ENCODE measurements at places on chromosomes 3 and 15.

DNA sequence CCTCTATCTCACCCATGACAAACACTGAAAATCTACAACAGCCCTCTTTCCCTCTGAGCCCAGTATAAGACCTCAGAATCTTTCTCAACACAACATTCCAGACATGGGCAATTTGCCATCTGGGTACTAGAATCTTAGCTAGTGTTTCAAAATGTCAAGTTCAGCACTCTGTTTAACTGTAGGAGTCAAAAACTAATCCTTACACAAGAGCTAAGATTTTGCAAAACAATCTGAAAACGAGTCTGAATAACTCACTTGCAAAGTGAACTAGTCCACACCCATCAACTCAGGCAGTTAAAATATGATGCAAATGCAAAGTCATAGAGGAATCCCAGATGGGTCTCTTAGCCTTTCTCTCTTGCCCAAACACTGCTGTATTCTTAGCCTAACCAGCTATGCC is 67.8 kb downstream of the GPR176 start:
- DNase-seq: peak; percentile 80

DNA sequence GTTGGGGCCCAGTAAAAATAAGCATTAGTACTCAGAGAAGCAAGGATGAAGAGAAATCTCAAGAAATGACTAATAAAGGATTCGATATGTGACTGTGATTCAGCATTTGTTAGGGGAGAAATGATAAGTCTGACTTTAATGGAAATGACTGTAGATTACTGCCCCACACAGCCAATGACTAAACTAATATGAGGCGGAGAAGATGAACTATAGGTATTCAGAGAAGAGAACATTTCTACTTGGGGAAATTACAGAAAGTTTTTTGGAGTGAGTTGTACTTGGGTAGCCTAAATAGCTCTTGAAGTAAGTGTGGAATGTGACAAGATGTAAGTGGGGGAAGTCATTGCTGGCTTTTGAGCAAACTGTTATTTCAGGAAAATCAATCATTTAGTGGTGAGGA is 380.0 kb downstream of the PDCD6IP start:
- DNase-seq: peak; percentile 4

GRCh38 chr3:161550491-161551195 is 54.0 kb downstream of the OTOL1 start:
- DNase-seq: no peak

- DNase-seq: peak; percentile 33
These were observed 126.8 kb upstream of the GOLGA6L4 start for GRCh38 chr15:84108728-84109127.

DNA sequence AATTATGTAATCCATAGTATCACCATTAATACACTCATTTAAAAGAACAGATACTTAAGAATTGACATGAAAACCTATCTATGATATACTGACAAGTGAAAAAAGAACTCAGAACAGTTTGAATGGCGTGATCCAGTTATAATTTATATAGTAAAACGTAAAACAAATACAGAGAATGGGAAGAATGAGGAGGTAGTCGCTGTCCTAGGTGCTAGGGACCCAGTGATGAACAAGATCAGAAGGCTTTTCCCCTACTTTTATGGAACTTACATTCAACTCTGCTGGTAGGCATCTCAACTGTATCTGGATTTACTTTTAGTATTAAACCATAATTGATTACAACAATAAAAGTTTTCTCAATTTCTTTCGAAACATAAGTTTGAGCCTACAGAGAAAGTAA is 31.8 kb downstream of the GSK3B start:
- peak; percentile 5 for DNase-seq

DNA sequence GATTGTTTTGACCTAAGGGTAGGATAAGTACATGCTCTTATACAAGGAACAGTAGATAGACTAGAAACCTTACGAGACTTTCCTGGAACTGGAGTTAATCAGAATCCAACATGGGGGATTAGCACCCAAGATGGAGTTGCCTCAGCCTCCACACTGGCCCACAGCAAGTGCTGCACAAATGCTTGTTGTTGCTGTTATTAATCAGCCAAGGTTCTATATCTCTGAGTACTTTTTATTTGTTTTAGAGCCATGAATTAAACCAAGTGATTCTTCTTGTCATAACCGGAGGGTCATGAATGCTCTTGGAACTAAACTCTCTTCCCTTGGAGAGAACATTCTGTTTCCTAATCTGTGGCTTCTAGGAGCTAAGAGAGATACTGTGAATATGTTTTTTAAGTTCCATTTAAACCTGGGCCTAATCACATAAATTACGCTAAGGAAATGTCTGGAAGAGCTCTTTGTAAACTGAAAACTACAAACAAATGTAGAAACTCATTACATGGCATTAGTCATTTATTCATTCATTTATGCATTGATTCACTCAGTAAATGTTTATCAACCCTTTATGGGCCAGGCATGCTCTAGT is 5.7 kb upstream of the IL16 start:
- DNase-seq: no peak

GRCh38 chr3:15635121-15635661 is 33.6 kb downstream of the BTD start:
- DNase-seq: peak; percentile 72

DNA sequence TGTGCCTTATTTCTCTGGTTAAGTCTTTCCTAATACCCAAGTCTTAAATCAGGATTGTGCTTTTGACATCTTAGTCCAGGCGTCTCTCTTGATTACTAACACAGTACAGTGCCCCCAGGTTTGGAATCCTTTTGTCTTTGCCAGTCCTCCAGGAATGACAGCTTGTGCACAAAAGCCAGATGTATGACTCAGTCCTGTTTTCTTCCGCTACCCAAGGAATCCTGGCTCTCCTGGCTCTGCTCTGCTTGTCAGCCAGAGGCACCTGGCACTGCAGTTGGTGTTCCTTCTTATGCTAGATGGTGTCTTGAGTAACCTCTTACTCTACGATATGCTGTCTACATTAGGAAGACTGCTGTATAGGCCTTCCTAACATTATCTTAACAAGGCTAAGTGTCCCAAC is 728.2 kb upstream of the NECTIN3 start:
- peak; percentile 79 for DNase-seq

DNA sequence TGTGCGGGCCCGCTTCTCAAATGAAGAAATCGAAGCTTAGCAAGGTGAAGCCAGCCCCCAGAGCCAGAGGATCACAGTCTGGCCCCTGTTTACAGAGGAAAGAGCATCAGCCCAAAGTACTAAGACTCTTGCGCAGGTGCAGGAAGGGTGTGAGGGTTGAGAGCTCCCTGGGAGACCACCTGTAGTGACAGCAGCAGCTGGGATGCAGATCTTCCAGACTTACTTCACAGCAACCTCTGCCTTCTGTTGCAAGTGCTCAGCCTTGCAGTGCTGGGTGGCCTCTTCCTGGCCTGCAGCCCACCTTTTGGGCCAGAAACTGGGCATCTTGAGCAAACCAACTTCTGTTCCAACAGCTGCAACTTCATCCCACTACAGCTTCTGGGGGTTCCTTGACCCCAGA is 19.7 kb downstream of the SPATA12 start:
- no peak for DNase-seq

- DNase-seq: peak; percentile 76
These were observed 583.8 kb upstream of the ZNF717 start for GRCh38 chr3:76369170-76369569.

DNA sequence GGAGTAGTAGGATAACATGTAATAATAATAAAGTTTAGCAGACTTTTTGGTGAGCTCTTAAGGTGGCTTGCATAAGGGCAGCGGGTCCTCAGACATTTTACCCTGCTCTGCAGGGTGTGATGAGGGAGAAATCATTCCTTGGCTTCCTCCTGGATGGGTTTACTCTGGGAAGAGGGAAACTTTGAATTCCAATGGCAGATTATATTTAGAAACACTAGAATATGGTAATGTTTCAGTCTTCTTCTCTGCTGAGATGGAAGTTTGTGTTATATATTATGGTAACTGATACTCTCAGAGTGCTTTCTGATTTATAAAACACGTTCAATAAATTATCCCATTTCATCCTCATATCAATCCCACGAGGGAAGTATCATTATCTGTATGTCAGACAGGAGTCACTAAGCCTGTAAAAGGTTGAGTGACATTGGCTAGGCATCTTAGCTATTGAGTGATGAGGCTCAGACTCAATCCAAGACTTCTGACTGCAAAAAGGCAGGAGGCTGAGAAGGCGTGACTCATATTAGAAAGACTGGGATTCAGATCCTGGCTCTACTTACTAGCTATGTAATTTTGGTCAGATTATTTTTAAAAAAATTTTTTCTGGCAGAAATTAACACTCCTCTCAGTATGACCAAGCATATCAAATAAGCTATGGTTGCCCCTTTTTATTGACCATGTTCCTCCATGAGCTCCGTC is 19.3 kb downstream of the PDIA5 start:
- peak; percentile 60 for DNase-seq

DNA sequence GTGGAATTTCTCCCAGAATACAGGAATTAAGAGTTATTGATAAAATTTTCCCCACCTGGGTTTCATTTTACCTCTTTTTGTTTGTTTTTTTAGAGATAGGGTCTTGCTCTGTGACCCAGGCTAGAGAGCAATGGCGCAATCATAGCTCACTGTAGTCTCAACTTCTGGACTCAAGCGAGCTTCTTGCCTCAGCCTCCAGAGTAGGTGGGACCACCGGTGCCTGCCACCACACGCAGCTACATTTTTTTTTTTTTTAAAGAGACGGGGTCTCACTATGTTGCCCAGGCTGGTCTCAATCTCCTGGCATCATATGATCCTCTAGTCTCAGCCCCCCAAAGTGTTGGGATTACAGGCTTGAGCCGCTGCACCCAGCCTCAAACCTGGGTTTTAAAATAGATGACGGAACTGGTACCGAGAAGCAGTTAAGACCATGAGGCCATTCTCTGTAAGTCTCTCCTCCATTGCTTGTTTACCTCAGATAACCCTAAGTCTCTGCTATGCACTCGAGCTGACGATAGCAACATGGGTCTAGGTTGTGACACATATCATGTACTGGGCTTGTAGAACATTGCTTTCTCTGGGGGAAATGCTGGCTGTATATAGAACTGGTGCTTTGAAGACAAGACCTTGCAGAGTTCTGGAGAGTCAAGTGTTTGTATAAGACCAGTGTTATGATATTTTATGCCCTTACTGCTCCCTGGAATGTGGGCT is 16.4 kb downstream of the ETV5 start:
- no peak for DNase-seq

GRCh38 chr15:70079888-70080287 is 17.8 kb downstream of the TLE3 start:
- DNase-seq: no peak

DNA sequence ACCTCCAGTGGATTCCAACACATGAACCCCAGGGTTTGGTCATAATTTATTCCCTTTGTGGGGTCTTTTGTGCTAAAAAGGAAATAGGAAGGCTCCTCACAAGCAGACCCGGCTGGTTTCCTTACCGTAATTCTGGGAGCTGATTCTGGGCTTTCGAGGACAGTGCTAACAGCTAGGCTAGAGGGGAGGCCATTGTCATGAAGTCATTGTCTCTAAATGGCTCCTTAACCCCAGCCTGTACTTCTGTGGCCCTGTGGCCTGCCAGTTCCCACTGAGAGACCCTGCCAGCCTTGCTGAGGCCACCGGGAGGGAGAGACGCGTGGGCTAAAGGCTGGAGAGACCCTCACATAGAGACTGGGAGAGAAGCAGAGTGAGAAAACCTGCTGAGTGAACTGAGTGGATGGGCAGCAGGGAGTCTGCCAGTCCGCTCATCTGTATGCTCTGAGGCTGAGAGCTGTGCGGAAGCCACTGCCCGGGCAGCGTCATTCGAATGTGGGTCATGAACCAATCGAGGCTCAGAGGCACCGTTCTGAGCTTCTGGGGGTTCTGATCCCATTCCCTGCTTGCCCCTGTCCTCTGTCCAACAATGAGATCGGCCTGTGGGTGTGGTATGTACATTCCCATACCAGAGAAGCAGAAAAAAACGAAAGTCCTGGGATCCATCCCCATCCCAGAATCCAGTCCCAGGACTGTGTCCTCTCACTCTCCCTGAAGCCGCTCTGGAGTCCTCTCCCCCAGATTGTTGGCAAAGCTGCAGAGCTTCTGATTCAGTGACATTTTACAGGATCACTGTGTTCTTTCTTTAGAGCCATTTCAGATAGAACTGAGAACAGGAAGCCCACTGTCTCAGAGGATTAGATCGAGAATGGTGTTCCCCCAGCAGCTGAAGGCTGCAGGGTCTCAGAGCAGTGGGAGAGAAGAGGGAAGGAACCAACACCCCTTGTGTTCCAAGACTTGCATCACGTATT is 21.3 kb upstream of the DGKG start:
- DNase-seq: no peak

DNA sequence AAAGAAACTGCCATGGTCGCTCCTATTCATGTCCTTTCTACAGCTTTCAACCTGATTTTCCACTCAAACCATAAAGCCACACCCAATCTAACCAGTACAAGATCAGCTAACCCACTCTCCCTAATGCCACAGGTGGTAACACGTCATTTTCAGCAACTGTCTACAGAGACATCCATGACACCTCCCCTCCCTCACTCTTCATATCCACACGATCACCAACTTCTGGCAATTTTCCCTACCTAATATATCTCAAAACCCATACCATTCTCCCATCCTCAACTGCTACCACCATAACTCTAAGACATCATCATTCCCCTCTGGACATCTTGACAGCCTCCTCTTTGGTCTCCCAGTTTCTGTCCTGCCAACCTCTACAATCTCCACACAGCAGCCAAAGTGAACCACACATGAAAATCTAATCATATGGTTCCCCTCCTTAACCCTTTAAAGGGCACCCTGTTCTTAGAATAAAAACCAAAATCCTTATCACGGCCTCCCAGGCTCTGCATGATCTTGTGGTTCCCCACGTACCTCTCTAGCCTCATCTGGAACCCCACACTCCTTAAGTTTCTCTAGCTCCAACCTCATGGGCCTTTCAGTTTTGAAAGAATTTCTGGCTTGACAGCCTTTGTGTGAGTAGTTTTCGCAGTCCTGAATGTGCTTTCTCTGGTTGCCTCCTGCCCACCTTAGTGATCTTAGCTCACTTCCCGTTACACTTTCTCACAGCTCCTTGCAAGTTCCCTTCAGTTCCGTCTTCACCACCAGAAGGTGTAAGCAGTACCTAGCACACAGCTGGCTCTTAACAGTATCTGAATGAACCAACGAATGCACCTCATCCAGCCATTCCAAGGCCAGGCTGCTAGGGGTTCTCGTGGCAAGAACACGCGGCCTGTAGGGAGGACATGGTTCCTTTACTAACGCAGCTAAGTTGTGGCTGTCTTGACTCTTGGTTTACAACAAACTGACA is 33.4 kb downstream of the SPINK8 start:
- peak; percentile 21 for DNase-seq

DNA sequence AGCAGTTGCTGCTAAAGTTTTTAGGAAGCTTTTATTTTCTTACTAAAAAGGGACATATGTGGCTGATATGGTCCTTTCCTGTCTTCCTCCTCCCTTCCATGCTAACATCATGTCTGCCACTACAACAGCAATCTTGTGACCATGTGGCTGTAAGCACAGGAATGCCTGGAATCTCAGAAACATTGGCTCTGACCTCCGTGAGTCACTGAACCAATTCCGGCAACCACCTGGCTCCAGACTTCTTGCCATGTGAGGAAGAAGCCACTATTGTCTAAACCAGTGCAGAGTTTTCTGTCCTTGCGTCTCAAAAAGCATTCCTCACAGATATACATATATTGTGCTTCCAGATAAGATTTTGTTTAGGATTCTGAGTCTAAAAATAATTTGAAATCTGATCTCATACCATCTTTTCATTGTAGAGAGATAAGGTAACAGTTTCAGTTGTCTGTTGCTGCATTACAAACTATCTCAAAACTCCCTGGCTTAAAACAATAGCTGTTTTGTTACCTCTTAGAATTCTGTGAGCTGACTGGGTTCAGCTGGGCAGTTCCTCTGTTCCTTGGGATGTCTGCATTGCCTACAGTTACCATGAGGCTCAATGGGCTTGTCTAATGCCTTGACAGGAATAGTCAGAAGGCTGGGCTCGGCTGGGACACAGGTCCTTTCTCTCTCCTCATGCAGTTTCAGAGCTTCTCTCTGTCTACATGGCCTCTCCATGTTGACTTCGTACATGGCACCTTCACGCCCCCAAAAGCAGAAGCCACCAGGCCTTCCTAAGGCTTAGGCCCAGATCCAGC is 77.3 kb upstream of the MAGI1 start:
- peak; percentile 96 for DNase-seq
